Left lung (tissue), 14 donors: ENCODE measurements at places on chromosomes 12 and 14.

- DNase-seq = peak; percentile 80
These were observed 790 bp downstream of the SSH1 start for GRCh38 chr12:108856428-108857157.

DNA sequence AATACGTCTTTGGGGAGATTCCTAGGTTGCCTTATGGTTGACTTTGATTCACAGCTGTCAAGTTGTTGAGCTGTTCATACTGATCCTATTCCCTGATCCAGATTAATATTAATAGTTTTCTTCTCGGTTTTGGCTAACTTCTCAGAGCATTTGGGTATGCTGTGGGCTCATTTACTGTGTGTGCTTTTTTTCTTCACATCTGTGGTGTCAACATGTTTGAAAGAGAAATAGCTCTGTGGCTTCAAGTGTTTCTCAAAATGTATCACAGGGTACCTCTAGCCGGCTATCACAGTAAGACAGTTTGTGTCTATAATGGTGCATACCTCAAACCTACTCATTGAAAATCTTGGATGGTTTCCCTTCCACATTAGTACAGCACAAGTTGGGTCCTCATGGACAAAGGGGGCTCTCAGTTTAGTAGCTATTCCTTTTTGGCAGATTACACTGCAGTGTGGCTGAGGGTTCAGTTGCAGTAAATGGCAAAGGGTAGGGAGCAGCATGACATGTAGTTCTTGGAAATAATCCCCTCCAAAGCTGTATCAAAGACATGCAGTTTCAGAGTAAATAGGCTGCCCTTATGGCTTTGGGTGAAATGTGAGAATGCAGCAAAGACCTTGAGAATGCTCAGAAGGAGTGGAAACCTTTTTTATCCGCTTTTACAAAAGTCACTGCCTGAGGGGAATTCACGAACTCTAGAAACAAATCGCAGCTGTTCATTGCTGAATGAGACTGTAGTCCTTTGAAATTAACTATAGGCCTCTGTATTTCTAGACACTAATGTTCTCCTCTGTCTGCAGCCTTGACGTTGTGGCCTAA is 102.4 kb upstream of the ATF1 start:
- no peak for DNase-seq

- no peak for DNase-seq
These were observed 651 bp downstream of the TMEM117 start for GRCh38 chr12:43836475-43836989.

- no peak for DNase-seq
These were observed 6.9 kb upstream of the DCN start for GRCh38 chr12:91189516-91189915.

- DNase-seq = no peak
These were observed 518 bp upstream of the OSBPL8 start for GRCh38 chr12:76560086-76560491.

GRCh38 chr12:15592934-15593333 is 196.3 kb downstream of the EPS8 start:
- no peak for DNase-seq

GRCh38 chr12:49225576-49226166 is 36.8 kb upstream of the TUBA1A start:
- DNase-seq = peak; percentile 81

GRCh38 chr12:125676366-125676765 is 611.1 kb downstream of the AACS start:
- DNase-seq = no peak

GRCh38 chr12:67433385-67434175 is 164.4 kb downstream of the CAND1 start:
- DNase-seq = no peak

DNA sequence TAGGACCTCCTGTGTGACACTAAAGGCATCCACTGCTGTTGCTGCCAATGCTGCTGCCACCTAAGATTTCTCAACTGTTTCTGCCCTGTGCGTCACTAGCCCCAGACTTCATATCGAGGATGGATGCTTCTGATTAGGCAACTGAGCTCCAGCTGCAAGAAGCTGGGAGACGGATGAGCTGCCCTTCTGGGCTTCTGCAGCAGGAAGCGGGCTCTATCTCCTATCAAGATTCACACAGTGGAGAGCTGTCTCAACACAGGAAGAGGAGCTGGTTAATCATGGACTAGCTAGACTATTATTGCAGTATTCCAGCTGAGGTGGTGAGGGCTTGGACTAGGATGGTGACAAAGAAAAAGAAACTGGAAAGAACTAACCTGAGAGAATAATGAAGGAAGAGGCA is 59.2 kb upstream of the PELI2 start:
- no peak for DNase-seq

- no peak for DNase-seq
These were observed 27.8 kb downstream of the GUCY2C start for GRCh38 chr12:14668591-14668990.

- no peak for DNase-seq
These were observed 37.8 kb downstream of the SLCO1A2 start for GRCh38 chr12:21296751-21297406.

DNA sequence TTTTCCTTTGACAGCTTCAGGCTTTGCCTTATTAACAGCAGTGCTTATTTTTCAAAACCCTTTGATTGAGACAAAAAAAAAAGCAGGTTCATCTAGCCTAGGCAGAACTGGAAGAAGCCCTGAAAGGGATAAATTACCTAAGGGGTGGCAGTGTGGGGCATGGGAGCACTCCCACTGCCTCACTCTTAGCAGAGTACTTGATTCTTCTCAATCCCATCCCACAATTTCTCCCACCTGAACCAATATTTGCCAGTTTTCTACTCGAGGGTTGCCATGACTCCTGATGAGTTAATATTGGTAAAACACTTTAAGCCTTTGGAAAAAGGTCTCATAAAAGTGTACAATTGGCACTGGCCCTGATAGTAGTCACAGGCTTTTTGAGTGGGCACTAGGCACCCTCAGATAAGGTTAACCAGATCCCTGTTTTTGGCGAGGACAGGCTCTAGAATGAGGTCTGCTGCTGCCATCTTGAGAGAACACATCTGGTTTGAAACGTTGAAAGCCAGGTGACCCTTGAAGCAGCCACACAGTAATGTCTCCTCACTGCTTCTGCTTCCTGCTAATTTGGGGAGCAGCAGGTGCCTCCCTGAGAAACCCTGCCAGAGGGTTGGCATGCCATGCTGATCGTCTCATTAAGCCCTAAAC is 320.0 kb downstream of the RAD51B start:
- DNase-seq = no peak

- no peak for DNase-seq
These were observed 827.8 kb downstream of the VRK1 start for GRCh38 chr14:97624985-97625384.

- no peak for DNase-seq
These were observed 178.8 kb downstream of the SLC38A4 start for GRCh38 chr12:46647034-46647433.

DNA sequence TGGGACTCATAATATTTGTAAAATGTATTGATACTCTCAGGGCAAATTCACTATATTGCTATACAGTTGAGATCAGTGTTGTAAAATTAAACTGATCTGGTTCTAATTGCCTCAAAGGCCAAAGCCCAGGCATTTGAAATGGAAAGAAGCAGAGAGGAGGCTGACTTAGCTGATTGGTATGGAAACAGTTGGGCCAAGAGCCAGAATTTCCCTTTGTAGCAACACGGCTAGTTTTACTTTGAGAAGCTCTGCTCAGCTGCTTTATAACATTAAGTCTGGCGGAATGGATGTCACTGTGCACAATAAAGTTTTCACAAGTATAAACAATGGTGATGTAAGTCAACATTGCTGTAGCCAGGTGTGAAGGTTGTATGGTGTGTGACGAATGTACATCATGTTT is 186.4 kb downstream of the MSRB3 start:
- peak; percentile 45 for DNase-seq

DNA sequence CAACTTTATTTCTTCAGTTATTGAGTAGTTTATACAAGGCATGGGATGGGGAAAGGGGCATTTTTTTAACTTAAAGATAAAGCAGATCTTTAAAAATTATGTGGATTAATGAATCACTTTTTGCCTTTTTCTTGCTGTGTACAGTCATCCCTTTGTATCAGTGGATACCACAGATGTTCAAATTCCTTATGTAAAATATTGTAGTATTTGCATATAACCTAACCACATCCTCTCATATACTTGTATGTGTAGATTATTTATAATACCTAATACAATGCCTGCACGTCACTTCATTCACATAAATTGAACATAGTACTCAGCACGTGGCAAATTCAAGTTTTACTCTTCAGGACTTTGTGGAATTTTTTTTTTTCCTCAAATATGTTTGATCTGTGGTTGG is 66.5 kb upstream of the MON2 start:
- DNase-seq = no peak

DNA sequence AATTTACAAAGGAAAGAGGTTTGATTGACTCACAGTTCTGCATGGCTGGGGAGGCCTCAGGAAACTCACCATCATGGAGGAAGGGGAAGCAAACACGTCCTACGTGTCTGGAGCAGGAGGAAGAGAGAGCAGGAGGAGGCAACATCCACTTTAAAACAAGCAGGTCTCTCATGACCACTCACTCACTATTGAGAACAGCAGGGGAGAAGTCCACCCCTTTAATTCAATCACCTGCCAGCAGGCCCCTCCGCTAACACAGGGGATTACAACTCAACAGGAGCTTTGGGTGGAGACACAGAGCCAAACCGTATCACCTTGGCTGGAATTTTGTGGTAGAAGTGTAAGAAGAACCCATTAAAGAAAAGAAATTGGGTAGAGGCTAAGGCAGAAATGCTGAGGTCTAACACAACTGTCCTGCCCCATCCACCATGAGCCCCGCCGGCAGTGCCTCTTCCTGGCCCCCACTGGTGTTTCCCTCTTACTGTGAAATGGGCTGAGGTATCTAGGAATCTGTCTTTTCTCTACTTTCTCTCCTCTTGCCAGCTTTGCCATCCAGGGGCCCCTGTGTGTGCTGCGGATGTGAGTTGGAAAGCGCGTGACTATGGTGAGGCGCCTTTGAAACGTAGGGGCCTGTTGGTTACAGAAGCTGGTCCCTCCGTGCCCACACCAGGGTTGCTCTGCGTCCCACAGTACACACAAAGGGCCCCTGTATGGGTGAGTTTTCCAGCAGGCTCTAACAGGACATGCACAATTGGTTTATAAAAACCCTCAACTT is 108.0 kb upstream of the TMEM132D start:
- no peak for DNase-seq
